Dermis blood vessel endothelial cell (primary cell): ENCODE measurements at places on chromosomes 16 and 17.

DNA sequence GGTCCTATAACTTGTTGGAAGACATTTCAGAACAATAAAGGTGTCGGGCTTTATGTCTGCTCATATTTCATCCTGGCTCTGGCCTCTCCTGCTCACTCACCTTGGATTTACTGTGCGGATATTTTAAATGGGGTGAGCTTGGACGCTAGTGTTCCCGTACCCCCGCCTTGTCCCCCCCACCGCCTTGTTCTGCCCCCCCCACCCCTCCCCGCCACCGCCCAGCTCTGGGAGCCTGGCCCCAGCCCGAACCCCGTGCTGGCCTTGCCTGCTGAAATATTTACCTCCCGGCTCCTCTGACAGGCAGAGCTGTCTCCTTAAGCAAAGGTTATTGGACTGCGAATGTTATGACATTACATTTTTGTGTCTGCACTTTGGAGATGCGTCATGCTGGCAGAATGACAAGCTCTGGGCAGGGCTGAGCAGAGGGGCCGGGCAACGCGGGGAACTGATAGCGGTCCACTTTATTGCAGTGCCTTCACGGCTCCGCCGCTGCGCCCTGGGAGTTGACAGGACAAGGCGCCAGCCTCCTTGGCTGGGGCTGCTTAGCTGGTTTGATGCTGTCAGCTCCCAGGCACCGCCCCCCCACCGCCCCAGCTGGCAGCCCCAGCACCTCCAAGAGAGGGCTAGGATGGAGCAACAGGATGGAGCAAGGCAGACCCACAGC is 222.5 kb upstream of the GSE1 start:
- no peak for DNase-seq

DNA sequence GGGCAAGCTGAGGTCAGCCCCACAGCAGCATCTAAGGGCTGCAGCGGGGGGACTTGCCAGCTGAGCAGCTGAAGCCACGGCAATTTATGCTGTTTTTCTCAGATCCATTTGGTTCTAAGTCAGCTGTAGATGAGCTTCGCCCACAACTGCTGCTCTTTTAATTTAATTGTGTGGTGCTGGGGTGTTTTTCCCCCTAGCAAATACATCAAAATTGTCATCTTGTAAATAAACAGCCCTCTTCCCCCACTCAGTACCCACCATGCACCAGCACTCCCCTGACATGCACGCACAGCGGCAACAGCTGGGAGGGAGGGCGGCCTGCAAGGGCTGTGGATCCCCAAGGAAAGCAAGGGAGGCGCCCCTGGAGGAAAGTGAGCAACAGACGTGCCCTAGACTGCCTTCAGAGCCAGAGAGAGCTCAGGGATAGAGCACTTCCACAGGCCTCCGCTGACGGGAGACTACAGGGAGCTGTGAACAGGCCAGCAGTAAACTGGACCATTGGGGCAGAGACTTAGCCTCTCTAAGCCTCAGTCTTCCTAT is 149.5 kb downstream of the TMEM132E start:
- no peak for DNase-seq

DNA sequence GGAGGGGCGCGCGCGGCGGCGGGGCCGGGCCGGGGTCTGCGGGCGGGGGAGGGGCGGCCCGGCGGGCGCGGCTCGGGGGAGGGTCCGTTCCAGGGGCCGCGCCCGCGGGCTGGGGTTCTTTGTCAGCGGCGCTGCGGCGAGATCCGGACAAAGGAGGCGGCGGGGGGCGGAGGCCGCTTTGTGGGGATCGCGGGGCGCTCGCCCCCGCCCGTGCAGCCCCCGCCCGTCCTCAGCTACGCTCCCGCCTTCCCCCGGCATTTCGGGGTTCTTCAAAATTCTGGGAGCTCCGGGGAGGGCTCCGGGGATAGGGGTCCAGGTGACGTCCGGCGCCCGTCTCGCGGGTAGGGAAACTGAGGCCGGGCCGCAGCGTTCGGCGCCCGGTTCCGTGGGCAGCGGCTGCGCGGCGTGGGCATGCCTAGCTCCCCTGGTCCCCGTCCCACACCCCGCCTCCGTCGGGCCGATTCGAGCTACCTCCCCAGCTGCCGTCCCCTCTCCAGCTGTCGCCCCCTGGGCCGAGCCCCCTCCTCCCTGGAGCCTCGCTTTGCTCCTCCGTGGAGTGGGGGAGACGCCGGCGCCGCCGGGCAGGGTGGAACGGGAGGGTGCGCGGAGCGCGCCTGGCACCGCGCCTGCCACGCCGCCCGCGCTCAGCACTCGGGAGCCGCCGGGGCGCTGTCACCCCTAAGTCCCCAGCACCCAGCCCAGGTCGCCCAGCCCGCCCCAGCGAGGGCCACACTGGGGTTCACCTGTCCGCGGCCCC is 546 bp downstream of the SNN start:
- DNase-seq = no peak

DNA sequence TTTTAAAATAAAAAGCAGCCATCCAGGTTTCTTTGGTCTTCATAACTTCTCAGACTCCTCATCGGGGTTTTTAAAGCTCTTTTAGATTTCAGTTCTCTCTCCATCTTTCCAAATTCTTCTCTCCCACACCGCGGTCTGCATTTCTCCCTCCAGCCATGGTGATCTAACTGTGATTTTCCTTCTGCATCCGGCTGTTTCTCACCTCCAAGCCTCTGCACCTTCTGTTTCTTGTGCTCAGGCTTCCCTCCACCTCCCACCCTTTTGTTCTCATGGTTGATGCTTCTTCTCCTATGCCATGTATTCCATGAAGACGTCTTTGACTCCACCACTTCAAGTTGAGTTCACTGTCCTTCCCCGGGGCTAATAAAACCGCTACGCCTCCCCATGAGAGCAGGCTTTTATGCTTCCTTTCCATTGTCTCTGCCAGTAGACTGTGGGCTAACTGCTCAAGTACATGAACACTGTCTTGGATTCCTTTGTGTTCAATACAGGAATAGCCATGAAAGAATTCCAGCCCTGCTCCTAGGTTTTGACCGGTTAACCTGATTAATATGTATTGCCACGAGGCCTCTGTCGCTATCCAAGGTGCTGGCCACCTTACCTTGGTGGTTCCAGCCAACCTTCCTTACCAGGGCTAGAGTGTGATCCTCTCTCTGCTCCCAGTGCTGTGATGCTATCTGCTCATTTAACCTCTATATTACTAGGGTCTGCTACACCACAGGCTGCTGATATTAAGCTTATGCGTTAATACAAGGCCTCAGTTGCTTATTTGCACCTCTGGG is 625.1 kb downstream of the HS3ST4 start:
- no peak for DNase-seq

- no peak for DNase-seq
These were observed 19.6 kb upstream of the SLC35B1 start for GRCh38 chr17:49727380-49727779.

DNA sequence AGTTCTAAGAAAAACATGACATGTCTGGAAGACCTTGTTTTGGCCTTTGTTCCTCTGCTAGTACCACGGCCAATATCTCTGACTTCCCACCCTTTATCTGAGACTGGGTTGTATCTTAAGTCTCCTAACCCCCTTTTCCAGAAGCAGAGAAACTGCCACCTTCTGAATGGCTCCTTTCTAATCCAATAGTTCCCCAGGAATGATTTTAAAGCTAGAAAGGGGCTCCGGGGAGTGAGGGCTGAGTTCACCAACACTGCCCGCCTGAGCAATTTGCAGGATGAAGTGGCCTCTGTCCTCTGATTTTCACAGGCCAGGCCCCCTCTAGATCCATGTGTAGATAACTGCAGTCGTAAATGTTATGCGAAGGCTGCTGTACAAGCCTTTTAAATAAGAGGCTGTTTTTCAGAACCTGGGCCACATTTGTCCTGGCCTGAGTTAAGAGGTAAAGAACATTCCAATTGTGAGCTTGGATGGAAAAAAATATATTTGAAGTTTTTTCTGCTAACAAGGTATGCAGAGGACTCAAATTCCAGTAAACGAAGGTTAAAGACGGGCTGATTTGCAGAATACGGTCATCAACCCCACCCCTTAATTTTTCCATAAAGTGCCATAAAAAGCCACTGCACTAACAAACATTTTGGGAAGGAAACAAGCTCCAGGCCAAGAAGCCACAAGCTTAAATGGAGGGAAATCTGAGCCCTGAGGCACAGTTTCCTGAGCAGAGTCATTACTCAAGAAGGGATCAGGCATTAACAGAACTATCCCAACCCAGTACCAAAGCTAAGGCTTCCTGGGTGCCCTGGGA is 117.0 kb upstream of the MAF start:
- DNase-seq = no peak
